ENCODE measurements at places on chromosomes 13 and 19.

DNA sequence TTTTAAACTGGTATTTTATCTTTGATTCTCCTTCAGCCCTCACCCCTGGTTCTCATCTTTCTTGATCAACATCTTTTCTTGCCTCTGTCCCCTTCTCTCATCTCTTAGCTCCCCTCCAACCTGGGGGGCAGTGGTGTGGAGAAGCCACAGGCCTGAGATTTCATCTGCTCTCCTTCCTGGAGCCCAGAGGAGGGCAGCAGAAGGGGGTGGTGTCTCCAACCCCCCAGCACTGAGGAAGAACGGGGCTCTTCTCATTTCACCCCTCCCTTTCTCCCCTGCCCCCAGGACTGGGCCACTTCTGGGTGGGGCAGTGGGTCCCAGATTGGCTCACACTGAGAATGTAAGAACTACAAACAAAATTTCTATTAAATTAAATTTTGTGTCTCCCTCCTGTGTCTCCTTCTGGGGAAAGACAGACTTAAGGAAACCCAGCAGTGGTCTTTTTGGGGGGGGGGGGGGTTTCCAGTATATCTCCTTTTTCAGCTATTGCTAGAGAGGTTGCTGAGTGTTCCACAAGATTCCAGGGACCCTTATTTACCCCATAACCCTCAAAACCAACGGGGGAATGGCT is 1.5 kb upstream of the RAD23A start:
- no peak for DNase-seq

- DNase-seq = no peak
These were observed 6.1 kb upstream of the ADGRE5 start for GRCh38 chr19:14375055-14375581.

- no peak for DNase-seq
These were observed 16.4 kb downstream of the CARM1 start for GRCh38 chr19:10887616-10888367.

DNA sequence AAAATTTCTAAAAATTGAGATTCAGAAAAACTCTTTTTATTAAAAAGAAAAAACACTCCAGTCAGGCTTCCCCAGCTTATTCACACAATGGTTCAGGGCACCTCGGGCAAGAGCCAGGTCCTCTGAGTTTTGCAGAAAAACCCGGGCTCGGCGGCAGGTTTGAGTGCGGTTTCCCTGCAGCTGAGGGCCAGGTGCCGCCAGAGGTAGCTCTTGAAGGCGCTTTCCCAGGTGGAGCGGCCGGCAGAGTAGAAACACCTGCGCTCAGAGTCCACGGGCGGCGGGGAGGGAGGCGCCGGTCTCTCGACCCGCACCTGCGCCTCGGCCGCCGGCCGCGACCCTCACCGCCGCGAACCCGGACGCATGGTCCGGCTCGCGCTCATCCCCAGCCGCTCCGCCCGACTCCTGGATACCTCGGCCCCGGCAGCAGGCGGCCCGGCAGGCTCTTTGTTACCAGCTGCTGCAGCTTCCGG is 444 bp downstream of the PROSER1 start:
- DNase-seq = no peak

DNA sequence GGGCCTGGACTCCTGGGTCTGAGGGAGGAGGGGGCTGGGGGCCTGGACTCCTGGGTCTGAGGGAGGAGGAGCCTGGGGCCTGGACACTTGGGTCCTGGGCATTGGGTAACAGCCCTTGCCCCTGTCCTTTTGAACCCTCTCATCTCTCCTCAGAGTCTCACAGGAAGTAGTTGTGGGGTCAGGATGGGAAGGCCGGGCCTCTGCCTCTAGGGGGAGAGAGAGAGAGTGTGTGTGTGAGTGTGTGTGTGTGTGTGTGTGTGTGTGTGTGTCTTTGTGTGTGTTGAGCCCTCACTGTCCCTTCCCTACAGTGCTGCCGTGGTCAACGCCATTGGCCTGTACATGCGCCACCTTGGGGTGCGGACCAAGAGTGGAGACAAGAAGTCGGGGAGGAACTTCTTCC is 10.9 kb downstream of the ARHGEF1 start:
- no peak for DNase-seq

DNA sequence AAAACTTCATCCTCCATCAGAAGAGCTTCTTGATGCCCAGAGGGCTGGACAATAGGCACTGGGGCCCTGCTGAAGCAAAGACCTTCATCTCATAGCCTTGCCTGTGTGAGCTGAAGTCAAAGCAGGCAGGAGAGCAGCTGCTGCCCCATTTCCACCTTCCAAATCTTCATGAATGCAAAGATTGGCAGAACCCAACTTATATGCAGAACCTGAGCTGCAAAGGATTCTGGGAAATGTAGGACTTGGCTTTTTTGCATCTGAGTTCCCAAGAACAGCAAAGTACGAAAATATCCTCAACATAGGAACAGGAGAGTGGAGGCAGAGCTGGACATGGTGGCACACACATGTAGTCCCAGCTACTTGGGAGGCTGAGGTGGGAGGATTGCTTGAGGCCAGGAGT is 30.8 kb downstream of the CKM start:
- no peak for DNase-seq

DNA sequence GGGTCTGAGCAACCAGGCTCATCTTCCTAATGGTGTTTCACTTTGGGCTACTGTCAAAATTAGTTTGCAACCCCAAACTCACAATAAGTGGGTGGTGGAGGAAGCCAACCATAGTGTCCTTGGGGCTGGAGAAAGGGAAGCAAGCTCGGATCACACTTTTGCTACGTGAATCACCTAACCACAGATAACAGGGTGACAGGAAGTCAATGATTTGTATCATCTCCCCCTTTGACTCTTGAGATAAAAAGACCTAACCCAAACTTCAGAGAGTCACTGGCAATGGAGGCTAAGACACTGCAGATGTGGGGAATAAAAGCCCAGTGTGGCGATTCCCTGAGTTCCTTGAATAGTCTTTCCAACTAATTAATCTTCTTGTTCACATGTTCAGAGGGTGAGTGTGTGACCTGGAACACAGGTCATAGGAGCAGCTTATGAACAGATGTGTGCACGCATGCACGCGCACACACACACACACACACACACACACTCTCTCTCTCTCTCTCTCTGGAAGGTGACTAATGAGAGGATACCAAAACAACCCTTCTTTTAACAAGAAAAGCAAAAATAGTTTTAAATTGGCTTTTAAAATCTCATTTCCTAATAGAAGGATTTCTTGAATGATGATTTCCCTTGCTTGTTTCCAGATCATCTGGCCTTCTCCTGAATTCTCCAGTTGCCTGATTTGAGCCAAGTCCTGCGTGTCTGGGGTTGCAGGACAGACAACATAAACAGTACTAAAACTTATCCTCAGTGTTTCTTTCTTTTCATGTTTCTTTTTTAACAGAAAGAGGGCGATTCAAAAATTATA is 21.2 kb upstream of the DOCK9 start:
- DNase-seq = no peak

- no peak for DNase-seq
These were observed 19.3 kb downstream of the COL4A2 start for GRCh38 chr13:110326263-110326904.

- DNase-seq = no peak
These were observed 523 bp downstream of the ELAVL1 start for GRCh38 chr19:8004723-8005513.

- DNase-seq = no peak
These were observed 36.8 kb downstream of the ZFR2 start for GRCh38 chr19:3832001-3832400.

DNA sequence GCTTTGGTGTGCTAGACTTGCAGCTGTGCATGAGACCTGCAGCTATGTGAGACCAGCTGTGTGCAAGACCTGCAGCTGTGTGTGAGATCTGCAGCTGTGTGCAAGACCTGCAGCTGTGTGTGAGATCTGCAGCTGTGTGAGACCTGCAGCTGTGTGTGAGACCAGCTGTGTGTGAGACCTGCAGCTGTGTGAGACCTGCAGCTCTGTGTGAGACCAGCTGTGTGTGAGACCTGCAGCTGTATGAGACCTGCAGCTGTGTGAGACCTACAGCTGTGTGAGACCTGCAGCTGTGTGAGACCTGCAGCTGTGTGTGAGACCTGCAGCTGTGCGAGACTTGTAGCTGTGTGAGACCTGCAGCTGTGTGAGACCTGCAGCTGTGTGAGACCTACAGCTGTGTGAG is 6.7 kb upstream of the DCUN1D2 start:
- DNase-seq = no peak

DNA sequence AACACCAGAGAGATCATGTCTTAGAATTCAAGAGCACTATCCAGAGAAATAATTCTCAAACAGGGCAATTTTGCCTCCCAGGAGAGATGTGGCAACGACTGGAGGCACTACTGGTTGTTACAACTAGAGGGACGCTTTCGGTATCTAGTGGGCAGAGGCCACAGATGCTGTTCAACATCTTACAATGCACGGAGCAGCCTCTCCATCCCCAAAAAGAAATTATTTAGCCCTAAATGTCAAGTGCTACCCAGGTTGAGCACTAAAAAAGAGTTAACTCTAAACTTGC is 78.6 kb downstream of the ABCC4 start:
- no peak for DNase-seq

GRCh38 chr13:39776439-39776838 is 121.0 kb downstream of the COG6 start:
- DNase-seq = no peak

DNA sequence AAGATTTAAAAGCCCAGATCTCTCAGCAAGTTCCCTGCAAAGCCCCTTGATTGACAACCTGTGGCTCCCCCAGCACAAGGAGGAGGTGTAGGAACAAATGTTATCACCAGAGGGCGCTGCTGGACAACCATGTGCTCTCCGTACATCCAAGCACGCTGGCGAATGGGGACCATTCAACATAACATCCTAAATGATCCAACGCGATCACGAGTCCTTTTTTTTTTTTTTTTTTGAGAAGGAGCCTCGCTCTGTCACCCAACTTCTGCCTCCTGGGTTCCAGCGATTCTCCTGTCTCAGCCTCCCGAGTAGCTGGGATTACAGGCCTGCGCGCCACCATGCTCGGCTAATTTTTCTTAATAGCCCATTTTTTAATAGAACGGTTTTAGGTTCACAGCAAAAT is 52.0 kb downstream of the NWD1 start:
- DNase-seq = peak; percentile 71

Measured in posterior cingulate gyrus (tissue), 11 donors.